Smooth muscle cell of the brain vasculature (primary cell): ENCODE measurements at places on chromosomes 2 and 18.

DNA sequence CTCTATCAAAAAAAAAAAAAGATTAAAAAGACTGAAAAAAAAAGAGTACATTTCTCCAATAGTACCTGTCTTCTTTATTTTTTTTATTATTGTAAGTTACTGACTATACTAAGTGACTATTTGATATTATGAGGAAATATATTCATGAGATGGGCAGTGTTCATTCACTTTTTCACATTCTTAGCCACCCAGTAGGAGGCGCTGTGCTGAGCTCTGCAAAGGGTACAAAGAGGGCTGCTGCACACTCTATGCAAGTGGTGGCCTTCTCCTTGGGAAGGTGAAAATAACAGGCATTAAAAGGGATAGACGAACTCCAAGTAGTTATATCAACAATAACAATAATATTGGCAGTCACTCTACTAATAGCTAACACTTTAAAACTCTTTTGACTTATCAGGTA is 1034.9 kb upstream of the FANCL start:
- DNase-seq = no peak

DNA sequence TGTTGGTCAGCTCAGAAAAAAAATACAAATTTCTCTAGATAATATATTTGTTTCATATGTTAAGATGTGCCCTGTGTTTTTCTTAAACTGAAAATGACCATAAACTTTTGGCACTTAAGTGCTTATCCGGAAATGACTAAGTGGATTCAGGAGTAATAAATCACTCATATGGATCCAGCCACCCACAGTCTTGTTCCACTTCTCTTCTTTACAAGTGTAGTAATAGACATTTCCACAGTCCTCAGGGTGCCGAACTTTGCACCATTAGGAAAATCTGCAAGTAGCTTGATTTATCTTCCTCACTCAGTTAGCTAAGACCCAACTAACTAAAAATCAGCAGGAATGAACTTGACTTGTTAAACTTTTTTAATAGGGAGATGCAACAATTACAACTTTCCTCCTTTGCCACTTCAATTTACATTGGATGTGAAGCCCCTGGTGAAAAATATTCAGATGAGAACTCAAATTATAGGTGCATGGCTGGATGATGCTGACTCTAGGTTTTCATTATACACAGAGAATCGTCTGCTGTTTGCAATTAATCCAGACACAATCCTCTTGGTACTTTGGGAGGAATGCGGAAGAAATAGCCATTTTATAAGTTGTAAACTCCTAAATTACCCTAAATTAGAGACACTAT is 322.5 kb downstream of the ARHGAP15 start:
- no peak for DNase-seq

DNA sequence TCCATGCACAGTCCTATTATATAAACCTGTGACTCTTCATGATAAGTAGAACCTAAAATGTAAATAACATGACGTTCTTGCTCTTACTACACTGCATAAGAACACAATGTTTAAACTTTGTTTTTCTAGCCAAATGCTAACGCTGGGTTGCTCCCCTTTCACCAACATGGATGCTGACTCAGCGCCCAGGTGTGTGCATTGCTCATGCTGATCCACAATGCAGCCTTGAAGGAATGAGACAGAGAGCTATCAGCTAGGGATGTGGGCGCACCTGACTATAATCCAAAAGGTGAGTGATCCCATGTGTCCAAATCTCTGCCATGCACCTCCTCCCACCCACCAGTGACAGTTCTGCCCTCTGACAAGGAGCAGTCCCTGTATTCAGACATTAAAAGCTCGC is 235.0 kb downstream of the IRS1 start:
- no peak for DNase-seq

- no peak for DNase-seq
Measured at GRCh38 chr2:8957628-8958027, 45.9 kb downstream of the MBOAT2 start.

- no peak for DNase-seq
Measured at GRCh38 chr2:120873958-120874887, 138.6 kb downstream of the GLI2 start.

DNA sequence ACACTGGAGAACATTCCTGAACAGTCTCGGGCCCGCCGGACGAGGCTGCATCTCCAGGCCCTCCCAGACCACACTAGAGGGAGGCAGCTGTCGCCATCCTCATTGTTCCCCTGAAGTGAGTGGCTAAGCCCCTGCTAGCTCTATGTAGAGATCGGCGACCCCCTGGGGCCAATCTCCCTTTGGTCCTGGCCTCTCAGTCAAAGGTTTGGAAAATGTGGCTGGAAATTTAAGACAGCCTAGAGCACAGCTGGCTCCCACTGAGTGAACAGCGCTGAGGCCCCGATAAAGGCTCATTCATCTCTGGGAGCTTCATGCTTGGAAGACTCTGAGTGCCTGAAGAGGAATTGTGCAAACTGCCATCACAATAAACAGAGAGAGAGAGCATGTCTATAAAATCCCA is 360.3 kb downstream of the CLIP4 start:
- no peak for DNase-seq

DNA sequence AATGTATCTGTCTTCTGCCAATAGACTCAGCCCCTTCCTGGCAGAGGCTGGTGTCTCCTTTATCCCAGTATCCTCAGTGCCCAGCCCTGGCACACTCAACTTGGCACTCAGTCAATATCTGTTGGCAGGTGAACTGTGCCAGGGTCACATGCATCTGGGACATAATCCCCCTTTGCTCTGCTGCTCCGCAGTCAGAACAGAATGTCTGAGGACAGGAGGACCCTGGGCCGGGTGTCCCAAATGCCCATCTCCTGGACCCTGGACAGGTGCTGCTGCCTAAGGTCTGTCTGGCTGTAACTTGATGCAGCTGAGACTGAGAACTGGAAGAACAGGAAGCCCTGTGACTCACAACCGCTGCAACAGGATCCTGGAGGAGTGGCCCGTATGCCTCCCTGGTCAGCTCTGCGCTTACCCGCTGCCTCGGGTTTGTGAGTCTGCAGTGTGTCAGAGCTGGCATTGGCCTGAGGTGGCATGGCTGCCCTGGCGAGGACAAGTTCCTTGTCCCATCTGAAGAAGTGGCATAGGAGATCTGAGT is 11.4 kb downstream of the HK2 start:
- DNase-seq = peak; percentile 58

GRCh38 chr2:41947701-41948396 is 100.0 kb upstream of the PKDCC start:
- no peak for DNase-seq

DNA sequence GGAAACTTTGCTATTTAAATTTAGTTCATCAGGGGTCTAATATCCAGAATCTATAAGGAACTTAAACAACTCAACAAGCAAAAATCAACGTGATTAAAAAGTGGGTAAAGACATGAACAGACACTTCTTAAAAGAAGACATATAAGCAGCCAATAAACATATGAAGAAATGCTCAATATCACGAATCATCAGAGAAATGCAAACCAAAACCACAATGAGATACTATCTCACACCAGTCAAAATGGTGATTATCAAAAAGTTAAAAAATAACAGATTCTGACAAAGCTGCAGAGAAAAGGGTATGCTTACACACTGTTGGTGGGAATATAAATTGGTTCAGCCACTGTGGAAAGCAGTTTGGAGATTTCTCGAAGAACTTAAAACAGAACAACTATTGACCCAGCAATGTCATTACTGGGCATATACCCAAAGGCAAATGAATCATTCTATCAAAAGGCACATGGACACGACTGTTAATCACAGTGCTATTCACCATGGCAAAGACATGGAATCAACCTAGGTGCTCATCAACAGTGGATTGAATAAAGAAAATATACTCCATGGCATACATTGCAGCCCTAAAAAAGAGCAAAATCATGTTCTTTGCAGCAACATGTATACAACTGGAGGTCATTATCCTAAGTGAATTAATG is 189.9 kb downstream of the SLC4A10 start:
- DNase-seq = no peak

DNA sequence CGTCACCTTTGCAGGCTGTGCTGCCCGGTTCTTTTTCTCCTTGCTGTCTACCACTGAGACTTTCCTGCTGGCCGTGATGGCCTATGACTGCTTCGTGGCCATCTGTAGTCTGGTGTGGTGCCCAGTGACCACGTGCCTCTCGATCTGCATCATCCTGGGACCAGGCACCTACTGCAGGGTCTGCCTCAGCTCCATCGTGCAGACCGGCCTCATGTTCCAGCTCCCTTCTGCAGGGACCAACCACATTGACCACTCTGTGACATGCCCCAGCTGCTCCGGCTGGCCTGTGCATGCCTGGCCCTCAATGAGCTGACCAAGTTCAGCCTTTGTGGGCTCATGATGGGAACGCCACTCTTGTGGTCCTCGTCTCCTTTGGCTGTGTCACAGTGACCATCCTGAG is 26.7 kb downstream of the COPS9 start:
- DNase-seq = no peak

GRCh38 chr18:53566626-53567025 is 657.8 kb downstream of the MBD2 start:
- no peak for DNase-seq

- DNase-seq = no peak
Measured at GRCh38 chr18:2920546-2921343, 73.9 kb downstream of the EMILIN2 start.

GRCh38 chr2:203811491-203812221 is 55.9 kb upstream of the CTLA4 start:
- peak; percentile 49 for DNase-seq

GRCh38 chr2:43074592-43075053 is 151.8 kb downstream of the ZFP36L2 start:
- DNase-seq = no peak
